ENCODE measurements at places on chromosomes 2 and 18.

- DNase-seq: no peak
These were observed 629.6 kb downstream of the ARHGAP15 start for GRCh38 chr2:143758629-143759330.

DNA sequence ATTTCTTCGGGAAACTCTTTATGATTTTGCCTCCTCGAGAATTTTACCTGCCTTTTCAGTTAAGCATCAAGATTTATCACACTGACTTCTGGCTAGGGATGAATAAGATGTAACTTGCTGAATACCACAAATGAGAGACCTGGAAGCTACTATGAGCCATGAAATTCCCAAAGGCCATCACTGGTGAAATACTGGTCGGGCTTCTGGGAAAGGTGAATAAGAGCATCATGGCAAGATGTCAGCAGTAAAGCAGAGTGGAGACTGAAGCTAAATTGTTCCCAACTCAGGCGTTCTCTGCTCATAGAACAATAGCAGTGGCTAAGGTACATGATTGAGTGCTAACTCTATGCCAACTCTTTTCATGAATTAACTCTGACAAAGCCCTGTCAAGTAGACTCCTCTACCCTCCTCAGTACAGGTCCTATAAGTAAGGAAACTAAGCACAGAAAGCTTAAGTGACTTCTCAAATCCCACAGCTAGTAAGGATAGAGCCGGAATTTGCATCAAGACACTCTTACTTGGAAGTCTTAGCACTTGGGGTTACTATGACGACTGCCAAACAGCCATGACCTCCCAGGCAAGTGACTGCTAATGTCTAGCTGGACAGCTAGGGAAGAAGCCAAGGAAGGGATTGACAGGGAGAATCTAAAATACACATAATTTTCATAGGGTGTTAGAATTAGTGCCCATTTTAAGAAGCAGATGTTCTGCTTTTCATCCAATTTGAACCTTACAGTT is 22.7 kb upstream of the DSC3 start:
- DNase-seq: no peak

- no peak for DNase-seq
These were observed 58.5 kb upstream of the TWIST2 start for GRCh38 chr2:238789317-238789806.

DNA sequence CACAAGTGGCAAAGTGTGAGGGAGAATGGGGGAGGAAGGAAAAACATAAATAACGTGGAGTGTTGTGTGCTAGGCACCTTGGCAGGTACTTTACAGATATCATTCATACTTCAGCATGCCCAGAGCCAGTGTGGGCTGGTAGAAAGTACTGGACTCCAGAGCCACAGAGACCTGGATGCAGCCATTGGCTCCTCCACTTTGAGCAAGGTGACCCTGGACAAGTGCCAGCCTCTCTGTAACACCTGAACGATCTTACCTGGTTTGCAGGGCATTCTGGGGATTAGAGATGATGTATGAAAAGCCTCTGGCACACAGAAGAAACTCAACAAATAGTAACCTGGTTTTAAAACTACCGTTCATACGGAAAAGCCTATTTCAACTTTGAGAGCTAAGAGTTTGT is 6.3 kb downstream of the LOXHD1 start:
- no peak for DNase-seq

GRCh38 chr2:48568547-48568946 is 38.6 kb downstream of the STON1 start:
- DNase-seq: no peak

- no peak for DNase-seq
These were observed 20.2 kb downstream of the SCYGR8 start for GRCh38 chr2:227765788-227766372.

DNA sequence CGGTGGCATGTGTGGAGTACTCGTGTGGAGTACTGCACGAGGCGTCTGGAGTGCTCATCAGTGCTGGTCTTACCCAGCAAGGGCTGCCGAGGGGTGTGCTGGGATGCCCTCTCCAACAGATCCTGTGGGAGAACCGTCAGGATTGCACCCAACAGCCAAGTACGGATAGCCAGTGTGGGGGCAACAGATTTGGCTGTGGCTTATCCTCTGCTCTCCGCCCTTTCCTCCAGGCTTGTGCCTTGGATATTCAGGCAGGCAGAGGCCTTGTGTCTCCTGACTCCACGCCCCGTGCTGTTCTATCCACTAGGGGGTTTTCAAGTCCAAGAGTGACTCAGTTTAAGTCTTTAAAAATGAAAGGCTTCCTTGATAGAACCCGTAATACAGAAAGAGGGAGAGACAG is 321.0 kb upstream of the HS6ST1 start:
- DNase-seq: no peak

DNA sequence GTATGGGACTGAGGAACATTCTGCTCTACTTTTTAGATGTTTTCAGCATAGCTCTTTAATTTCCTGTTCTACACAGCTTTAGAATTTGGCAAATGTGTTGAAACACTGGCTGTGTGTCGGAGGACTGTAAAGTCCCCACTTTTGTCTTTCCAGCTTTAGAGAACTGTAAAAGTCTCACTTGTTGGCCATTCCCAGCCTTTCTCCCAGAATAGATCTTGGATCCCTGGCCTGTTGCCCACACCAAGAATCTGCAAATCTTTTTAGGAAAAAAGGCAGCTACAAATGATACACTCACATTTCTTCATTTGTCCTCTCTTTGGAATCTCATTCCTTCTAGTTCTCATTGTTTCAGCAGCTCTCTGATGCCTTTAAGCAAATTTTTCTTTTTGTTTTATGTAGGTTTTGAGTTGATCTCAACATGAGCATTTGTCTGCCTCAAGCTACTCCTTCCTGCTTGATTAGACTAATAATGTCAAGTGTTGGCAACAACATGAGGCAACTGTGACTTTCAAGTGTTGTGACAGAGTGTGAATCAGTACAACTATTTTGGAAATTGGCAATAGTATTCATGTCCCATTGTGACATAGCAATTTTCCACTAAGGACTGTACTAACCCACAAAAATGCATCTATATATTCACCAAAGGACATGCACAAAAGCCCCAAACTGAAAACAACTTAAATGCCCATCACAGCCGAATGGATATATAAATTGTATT is 610.8 kb downstream of the EPHA4 start:
- DNase-seq: no peak
